T-helper 9 cell (primary cell): ENCODE measurements at places on chromosomes 1 and 21.

DNA sequence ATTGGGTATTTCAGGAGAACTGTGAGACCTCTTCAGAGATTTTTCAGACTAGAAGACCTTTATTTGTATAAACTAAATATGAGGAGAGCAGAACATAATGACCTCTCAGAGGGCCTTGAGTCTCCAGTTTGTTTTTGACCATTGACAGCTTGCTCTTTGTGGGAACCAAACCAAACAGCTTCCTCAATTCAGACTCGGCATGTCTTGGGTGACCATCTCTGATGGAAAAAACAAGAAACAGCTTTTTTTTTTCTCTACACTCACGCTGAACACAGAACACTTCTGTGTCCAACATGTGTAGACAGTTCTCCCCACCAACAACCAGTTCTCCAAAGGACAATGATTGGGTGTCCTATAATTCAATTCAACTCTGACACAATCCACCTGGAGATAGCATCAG lies 11.5 kb downstream of the ATP1A4 start:
- no peak for DNase-seq

DNA sequence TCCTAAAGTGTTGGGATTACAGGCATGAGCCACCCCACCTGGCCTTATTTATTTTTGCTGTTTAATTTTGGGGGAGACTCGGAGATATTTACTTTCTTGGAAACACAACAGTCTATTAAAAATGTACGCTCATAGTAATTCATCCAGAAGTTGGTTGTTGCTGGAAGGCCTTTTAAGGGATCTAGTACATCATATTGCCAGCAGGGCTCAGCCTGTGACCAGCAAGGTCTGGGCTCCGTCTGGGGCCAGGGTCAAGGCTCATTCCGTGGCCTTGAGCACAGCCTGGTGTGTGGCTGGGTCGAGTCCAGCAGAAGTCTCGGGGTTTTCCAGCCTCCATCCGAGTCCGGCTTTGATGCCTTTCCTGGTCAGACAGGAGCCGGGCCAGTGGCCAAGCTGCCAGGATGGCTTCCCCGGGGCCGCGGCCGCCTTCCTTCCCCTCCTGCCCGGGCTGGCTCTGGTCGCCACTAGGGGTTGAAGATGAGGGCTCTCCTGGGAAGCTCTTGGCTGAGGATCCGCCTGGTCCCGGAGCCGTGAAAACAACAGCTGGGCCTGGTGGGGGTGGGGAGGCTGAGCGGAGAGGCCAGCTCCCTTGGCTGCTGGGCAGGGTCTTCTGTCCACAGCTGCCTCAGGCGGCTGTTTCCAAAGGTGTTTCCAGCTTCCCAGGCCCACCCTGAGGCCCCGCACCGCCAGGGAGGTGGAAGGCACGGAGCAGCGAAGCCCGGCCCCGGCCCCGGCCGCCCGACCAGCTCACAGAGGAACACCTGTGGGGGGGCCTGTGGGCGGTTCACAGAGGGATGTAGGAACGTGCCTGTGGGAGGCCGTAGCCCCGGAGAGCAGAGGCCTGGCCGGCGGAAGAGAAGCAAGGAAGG lies 5.1 kb upstream of the VWA1 start:
- DNase-seq, result no peak

GRCh38 chr1:219666242-219666641 lies 53.3 kb upstream of the ZC3H11B start:
- no peak for DNase-seq

DNA sequence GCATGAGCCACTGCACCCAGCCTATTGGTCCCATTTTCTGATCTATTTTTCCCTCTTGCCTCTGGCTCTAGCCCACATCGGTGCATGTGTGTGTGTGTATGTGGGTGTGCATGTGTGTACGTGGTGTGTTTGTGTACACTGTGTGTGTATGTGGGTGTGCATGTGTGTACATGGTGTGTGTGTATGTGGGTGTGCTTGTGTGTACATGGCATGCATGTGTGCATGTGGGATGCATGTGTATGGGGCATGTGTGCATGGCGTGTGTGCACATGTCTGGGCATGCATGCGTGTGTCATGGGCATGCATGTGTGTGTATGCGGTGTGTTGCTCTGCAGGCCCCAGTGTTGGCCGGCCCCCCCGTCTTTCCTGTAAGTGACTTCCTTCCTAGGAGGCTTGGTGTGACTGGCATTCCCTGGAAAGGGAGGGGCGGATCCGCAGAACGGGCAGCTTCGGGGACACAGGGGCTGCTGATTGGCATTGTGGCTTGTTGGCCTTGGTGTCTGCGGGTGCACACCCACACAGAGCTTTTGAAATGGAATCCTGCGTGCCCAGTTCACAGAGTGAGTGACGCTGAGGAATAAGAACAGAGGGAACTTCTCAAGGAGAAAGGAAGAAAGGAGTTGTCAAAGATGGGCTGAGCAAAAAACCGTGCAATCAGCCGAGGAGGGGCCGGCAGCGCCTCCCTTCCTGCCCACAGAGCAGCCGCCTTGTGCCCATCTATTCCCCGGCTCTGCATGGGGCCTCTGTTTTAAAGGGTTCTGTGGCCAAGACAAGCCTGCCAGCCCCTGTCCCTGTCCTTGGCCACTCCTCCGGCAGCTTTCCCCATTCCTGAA lies 8.0 kb downstream of the PDXK start:
- DNase-seq, result no peak

- no peak for DNase-seq
These were observed 3.2 kb downstream of the LRRC42 start for GRCh38 chr1:53949023-53949990.

DNA sequence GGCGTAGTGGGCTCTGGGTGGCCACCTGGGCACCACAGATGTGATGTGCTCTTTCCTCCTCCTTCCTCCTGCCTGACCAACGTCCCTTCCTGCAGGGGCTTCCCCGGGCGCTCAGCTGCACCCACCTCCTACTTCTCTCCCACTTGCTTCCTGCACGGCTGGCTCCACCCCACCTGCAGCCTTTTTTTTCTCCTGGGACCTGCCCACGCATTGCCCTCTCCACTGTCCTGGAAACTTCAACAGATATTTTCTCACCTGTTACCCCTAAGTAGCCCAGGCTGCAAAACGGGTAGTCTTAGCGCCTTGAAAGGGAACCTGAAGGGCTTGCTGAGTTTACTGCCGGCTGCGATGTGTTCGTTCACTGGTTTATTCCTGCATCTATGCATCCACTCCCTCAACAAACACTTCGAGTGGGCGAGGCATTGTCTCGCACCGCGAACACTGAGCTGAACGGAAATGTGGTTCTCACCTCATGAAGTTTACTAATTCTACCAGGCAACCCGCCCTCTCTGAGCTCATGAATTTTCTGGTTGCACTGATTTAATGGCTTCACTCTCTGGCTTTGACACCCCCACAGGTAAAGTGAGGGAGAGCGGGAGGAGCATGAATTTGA lies 23.6 kb downstream of the ZBTB18 start:
- DNase-seq, result peak; percentile 51

DNA sequence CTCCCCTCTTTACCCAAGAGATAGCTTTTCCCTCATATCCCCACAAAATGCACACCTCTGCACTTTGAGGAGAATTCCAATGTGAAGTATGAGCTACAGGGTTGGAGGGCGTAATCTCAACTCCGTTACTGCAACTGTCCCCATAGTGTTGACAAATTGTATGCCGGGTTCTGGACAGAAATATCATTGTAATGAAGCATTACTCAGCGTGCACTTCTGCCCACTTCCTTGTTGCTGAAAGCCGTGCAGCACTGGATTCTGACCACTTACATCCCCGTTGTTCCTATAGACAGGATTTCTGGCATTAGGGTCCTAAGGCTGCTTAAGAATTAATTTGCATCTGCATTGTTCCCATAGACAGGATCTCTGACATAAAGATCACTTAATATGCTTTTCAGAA lies 205.6 kb downstream of the RHOU start:
- DNase-seq, result no peak
